Cortex of kidney (tissue), 1 donor: ENCODE measurements at places on chromosomes 7 and 10.

DNA sequence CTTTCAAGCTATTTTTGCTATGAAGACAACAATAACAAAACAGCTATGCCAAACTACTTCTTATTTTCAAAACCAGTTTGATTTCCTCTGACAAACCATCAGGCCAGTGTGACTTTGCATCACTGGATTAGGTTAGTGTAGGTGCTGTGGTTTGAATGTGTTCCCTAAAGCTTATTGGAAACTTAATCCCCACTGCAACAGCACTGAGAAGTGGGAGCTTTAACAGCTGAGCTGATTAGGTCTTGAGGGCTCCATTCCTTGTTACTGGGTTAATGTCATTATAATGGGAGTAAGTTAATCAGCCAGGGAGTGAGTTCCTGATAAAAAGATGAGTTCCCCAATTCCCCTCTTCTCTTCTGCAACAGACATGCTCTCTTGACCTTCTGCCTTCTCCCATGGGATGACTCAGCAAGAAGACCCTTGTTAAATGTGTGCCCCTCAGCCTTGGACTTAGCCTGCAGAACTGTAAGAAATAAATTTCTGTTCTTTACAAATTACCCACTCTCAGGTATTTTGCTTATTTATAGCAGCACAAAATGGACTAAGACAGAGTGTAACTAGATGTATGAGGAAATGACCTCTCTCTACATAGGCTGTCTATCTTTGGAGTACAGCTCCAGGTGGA, 186.8 kb downstream of the CTTNBP2 start:
- no peak for DNase-seq

DNA sequence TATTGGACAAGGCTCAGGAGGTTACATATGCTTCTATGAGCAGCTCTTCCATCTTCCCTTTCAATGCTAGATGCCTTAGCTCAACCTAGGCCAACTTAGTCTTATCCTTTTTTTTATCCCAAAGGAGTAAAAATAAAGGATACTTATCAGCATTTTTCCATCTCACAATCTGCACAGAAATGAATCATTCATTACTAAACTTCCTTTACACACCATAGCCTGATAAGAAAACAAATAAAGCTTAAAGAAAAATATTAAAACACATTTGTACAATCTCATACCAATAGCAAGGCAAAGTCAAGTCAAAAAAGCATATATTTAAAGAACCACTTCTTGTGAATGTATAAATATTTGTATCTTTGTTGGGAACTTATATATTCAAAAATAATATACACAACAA, 407.4 kb downstream of the GRM8 start:
- no peak for DNase-seq

DNA sequence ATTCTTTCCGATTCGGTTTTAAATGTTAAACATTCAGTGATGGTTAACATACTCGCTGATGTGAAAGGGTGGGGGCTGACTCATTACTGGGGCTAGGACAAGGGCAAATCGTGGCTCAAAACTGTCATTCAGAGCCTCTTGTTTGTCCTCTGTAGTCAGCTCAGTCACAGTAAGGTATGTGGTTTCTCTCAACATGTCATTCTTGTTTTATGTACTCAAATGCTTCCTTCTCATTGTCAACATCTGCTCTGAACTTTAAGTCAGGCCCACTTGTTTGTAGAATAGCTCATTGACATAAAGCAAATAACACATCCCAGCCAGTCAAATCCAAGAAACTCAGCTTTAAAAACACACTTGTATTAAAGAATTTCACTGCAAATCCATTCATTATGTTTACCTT, 7.3 kb downstream of the SLC16A9 start:
- no peak for DNase-seq

GRCh38 chr7:1886361-1887064, 216.4 kb downstream of the ELFN1 start:
- no peak for DNase-seq

GRCh38 chr10:95423164-95424005, 132.6 kb upstream of the PDLIM1 start:
- no peak for DNase-seq

DNA sequence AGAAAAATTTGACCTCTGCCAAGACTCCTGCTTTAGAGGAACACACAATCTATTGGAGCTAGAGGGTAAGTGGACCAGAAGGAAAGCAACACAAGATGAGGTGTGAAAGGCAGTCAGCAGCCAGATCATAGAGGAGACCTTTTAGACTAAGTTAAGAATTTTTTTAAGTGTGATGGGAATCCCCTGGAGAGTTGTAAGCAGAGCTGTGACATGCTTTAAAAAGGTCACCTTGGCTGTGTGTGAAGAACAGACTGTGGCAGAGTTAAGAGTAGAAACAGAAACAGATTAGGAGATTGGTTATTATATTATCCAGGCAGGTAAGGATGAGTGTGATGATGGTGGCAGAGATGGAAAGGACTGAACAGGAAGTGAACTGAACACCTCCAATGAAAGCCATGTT, 23.5 kb downstream of the CPEB3 start:
- DNase-seq, result no peak

DNA sequence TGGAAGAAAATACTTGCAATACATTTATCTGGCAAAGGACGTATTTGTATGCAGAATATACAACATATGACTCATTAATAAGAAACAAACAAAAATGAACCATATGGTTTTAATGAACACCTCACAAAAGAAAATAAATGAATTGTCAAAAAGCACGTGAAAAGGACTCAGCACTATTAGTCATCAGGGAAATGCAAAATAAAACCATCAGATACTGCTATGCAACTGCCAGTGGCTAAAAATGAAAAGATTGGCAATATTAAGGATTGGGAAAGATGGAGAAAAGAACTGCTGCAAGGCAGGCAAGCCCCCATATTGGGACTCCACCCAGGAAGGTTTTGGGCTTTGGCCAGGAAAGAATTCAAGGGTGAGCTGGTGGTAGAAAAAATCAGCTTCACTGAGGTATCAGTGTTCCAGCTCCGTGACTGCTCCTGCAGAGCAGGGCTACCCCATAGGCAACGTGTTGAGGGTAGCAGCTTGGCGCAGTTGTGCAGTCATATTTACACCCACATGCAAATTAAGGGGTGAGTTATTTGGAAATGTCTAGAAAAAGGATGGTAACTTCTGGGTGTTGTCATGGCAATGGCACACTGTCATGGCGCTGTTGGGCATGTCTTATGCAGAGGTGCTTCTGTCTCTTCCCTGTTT, 72.7 kb downstream of the CUBN start:
- no peak for DNase-seq

- no peak for DNase-seq
These were observed 89.6 kb downstream of the SVIL start for GRCh38 chr10:29545122-29545521.

DNA sequence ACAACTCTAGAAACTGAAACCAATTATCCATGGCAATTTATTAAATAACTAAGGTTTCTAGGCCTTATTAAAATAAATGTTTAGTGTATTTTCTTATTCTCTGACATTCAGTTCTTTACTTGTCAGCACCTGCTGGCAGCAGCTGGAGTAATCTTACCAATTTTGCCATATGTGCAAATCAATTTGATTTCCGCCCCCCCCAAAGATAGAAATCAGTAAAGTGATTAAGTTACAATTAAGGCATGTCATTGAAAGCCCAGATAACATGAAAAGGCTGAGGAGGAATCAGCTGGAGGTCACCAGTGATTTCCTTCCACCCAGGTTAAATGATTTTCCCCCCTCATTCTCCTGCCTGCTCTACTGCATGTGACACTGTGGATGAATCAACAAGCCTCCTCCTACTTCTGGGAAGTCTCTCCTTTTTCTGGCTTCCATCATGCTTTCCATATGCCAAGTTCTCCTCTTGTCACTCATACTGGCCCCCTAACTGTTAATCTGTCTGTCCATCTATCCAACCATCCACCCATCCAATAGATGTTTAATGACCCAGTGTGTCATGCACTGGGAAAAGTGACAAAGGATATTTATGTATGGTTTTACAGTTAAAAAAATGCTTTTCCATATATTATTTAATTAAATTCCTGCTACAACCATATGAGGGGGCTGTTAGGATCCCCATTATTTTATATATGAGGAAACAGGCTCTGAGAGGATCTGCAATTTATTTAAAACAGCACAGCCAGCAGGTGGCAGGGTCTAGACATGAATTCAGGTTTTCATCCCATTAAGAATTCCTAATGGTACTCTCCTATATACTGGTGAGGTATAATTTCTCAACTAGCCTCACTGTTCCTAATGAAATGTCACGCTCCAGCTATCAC, 116.5 kb downstream of the ATXN7L1 start:
- DNase-seq, result no peak

GRCh38 chr7:18444826-18445225, 50.7 kb upstream of the HDAC9 start:
- no peak for DNase-seq
